Tibial nerve (tissue), 4 donors: ENCODE measurements at places on chromosomes 5 and 9.

DNA sequence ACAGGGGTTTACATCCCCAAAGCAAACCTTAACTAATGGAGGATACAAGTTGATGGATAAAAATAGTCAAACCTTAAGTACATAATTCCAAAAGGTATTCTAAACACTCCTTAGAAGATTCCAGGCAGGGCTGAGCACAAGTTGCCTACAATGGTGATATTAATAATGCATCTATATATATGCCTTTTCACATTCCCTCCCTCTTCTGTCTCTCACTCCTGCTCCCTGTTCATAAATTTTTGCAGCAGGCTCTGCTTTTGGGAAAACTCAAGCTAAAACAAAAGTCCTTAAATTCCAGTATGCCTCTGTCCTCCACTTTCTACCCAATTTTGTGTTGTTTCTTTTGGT, 139.4 kb upstream of the CDKN2B start:
- no peak for DNase-seq

DNA sequence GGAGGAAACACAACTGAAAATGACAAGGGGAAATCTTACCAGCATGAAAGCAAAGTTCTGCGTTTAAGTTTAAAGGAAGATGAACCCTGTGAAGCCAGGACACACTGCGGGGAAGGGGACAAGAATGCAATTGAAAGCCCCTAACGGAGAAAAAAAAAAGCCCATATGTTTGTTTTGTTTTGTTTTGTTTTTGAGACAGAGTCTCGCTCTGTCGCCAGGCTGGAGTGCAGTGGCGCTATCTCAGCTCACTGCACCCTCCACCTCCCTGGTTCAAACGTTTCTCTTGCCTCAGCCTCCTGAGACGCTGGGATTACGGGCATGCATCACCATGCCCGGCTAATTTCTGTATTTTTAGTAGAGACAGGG, 2.9 kb downstream of the STK10 start:
- no peak for DNase-seq

DNA sequence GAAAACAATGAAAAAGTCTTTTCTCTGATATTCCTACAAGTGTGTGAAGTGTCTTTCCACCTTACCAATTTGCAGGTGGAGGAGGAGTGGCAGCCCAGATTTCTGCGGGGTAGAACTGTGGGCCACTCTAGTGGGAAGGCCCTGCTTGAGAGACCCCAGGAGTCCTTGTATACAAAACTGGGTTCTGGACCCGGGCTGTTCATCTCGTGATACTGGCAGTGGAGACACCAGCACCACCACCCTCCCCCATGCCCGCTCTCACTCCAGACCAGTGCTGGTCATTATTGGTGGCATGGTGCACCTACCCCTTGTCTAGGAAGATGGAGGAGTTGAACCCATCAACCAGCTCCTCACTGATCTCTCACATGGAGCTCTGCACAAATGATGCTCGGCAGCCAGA, 16.2 kb upstream of the TDRD7 start:
- DNase-seq: no peak

- DNase-seq: no peak
These were observed 2.8 kb downstream of the TXNDC8 start for GRCh38 chr9:110334871-110335270.

DNA sequence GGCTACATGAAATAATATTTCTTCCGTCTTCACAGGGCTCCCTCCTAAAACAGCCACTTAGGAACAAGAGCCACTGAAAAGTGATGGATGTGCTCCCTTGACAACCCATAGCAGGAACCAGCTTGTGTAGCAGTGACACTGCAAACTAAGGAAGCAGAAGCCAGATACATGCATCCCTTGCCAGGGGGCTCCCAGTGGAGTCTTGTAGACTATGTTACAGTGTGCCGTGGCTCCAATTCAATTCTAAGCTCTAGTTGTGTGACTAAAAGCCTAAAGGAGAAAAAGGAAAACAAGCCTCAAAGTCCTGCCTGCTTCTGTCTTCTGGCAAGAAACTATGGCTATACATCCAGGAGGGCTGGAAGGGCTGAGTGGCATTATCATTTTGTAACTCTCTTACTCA, 12.2 kb upstream of the TAF1L start:
- DNase-seq: no peak

DNA sequence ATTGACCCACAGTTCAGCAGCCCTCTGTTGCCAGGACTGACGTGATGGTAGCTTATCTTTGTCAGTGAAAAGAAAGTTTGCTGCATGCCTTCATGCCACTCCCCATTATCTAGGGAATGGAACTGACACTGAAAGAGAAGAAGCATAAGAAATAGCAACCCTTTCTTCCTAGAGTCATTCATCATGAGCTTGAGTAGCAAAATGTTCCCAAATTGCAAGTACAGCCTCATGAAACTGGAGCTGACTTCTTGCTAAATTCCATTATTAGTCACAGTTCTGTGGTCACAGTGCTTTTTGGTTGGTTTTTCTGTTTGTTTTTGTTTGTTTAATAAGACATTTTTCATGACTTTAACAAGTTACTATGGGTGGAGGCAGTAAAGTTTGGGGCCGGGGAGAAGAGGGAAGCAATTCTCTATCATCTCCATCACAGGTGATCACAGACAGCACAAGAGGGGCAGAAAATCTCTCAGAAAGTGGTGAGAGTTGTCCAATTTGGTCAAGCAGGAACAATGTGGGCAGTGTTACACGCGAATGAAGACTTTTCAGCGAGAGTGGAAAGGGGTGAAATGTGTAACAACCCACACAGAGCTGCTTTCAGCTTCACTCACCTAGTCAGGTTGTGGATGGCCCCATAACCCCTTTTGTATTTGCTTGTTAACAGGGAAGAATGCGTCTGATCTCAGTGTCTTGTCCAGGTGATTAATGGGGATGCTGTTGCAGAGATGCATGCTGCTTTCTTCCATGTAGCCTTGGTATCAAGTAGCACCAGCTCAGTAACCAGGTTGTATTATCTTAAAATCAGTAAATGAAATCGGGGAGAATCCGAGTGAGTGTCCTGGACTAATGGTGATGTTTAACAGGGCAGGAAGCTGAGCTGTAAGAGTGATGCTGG, 440.4 kb downstream of the DMRT2 start:
- DNase-seq: no peak

- DNase-seq: no peak
These were observed 3.9 kb downstream of the SETX start for GRCh38 chr9:132350861-132351315.
